Esophagus squamous epithelium (tissue), 5 donors: ENCODE measurements at places on chromosomes 5 and 9.

DNA sequence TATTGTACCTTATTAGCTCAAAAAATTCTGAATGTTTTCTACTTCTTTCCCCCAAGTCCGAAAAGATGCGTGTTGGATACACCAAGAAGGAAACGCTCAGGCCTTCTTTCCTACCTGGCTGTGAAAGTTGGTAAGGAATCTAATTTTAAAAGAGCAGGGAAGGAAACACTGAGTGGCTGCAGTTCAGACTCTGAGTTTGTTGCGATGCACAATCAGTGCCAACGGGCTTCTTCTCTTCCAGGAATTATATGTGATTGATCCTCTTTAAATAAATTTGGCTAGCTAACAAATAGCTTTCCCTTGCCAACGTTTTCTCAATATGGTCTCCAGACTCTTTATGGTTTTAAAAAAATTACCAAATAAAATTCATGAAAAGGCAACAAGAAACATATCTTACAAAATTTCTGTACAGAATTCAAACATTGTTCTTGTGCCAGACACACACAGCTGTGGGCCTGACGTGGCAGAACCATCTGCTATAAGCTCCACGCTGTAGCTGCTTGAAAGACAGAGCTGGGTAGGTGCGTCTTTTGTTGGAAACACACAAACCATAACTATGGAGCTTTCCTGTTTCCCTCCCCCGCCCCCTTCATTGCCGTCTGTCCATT is 493.1 kb downstream of the ZNF608 start:
- H3K4me1 ChIP-seq: no peaks in the 10 kb centered on the region
- no peaks in the 10 kb centered on the region for H3K36me3 ChIP-seq
- H3K4me3 ChIP-seq: no peak overlapping the region
- H3K27me3 ChIP-seq: no peaks in the 10 kb centered on the region

DNA sequence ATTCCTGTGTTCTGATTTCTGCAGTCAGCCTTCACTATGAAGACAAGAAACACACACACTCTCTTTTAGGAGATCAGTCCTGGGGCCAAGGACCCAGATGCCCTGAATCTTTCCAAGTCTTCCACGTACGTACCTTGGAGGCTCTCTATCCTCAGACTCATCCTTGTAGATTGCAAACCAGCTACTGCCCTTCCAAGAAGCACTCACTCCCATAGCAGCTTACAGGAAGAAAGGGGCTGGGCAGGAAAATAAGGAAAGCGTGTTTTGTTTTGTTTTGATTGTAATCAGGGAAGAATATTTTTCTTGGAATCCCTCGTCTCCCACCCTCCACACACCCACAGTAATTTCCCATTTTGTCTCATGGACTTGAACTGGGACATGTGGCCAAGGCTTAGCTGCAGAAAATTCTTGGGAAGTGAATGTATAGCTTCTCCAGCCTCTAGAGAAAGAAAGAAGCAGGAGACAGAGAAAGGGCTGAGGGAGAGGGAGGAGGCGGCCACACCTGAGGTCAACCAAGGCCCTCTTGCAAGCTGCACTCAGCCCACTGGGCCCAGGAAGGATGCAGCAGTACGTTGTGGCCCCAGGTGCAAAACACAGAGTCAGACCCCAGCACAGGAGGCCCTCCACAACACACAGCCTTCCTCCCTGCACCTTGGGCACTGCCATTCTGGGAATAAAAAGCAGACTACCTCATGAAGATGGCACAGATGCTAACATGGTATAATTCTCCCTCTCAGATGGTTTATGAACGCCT is 29.9 kb downstream of the IRX2 start:
- H3K4me1 ChIP-seq: no peaks in the 10 kb centered on the region
- no peaks in the 10 kb centered on the region for H3K36me3 ChIP-seq
- no peaks in the 10 kb centered on the region for H3K27me3 ChIP-seq
- no peak overlapping the region for H3K27ac ChIP-seq
- DNase-seq: no peak

DNA sequence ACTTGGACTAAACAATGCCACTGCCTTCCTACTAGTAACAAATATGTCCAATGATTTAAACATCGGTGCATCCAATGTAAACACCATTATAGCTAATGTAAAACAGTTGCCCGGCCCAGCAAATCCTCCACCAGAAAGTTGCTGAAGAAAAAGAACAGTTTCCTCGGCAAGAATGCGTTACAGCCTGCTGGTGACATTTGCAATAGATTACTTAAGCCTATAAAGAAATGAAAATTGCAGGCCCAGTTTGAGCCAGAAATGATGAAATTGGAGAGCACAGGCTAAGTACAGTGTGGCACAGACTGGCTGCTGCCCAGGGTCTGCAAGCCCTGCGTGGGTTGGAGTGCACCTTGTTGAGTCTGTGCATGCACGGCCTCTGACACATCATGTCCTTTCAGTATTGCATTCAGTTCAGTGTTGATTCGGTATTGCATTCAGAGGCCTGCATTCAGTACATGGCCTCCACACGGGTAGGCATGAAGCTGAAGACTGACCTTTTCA is 406.0 kb upstream of the KLF4 start:
- H3K27me3 ChIP-seq: no peaks in the 10 kb centered on the region
- no peak overlapping the region for H3K4me3 ChIP-seq

GRCh38 chr9:6959270-6960000 is 201.7 kb downstream of the KDM4C start:
- H3K27ac ChIP-seq: no peak overlapping the region
- no peaks in the 10 kb centered on the region for H3K27me3 ChIP-seq
- DNase-seq: no peak
- no peak overlapping the region for H3K4me3 ChIP-seq
- H3K4me1 ChIP-seq: peaks cover 17% of the 10 kb centered on the region

GRCh38 chr5:66139318-66139712 is 4.8 kb upstream of the SREK1 start:
- no peaks in the 10 kb centered on the region for H3K36me3 ChIP-seq
- no peak overlapping the region for H3K4me3 ChIP-seq
- DNase-seq: no peak
- no peak overlapping the region for H3K27ac ChIP-seq
- no peaks in the 10 kb centered on the region for H3K27me3 ChIP-seq
- peaks cover 5% of the 10 kb centered on the region for H3K4me1 ChIP-seq

DNA sequence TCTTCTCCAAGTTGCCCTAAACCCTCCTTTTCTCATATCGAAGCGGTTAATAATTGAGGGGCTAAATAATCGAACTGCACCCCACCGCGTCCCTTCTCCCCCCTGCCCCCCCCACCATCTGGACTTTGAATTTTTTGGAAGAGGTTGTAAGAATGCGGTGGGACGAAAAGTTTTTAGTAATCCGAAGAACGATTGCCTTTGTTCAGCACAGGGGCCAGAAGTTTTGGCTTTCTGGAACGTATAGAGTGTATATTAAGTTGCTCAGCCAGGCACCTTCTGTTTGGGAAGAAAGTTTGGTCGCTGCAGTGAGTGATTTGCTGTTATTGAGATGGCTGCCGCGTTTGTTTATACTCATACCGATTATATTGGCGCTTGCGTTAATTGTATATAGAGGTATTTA is 518 bp downstream of the ERBIN start:
- no peaks in the 10 kb centered on the region for H3K27me3 ChIP-seq
- peak overlapping the region; percentile 68 for H3K4me3 ChIP-seq
- H3K36me3 ChIP-seq: no peaks in the 10 kb centered on the region
- DNase-seq: no peak

GRCh38 chr5:129382921-129383672 is 77.0 kb upstream of the ADAMTS19 start:
- H3K27me3 ChIP-seq: no peaks in the 10 kb centered on the region
- H3K36me3 ChIP-seq: no peaks in the 10 kb centered on the region
- no peak overlapping the region for H3K27ac ChIP-seq
- no peaks in the 10 kb centered on the region for H3K4me1 ChIP-seq

DNA sequence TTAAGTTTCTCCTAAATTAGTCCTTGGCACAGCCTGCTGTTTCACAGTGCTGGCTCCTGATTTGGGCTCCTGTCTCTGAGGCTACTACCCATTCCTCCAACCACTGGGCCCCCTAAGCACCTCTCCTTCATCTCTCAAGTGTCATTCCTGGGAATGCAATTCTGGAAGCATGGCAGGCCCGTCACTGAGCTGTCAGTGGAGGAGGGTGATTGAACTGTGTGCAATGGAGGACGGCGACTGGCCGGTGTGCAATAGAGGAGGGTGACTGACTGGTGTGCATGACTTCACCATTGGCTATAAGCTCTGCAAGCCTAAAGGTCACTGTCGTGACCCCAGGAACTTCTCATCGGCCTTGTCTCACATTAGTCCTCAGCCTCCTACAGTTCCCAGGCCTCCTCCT is 12.4 kb upstream of the IL17B start:
- H3K27me3 ChIP-seq: no peaks in the 10 kb centered on the region
- no peaks in the 10 kb centered on the region for H3K36me3 ChIP-seq
- no peak for DNase-seq
- no peak overlapping the region for H3K4me3 ChIP-seq

GRCh38 chr9:72773570-72773969 is 179.3 kb downstream of the ALDH1A1 start:
- no peak overlapping the region for H3K27ac ChIP-seq
- no peaks in the 10 kb centered on the region for H3K27me3 ChIP-seq
- H3K36me3 ChIP-seq: no peaks in the 10 kb centered on the region
- H3K4me3 ChIP-seq: no peak overlapping the region
- H3K4me1 ChIP-seq: no peaks in the 10 kb centered on the region

DNA sequence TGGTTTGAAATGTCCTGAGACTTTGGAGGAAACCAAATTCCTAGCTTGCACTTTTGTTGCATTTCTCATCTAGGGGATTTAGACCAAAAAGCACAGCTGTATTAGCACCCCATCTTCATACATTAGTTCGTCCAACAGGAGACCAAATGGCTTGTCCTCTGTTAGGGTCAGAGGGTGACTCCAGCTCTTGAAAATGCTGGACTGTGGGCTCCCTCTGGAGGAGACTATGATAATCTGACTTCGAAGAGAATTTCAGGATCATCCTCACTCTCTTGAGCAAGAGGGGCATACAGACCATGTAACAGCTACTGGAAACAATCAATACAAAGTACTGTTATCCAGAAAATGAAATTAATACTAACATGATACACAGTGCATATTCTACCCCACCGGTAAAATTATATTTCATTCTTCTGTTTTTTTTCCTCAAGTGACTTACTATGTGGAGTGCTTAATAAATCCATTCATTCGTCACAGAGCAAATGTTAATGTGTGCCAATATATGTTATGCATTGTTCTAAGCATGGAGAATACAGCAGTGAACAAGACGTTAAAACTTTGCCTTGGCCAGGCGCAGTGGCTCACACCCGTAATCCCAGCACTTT is 63.7 kb upstream of the PPP2CA start:
- H3K27ac ChIP-seq: no peak overlapping the region
- no peak overlapping the region for H3K4me3 ChIP-seq
- no peak for DNase-seq
- H3K36me3 ChIP-seq: no peaks in the 10 kb centered on the region
- H3K27me3 ChIP-seq: no peaks in the 10 kb centered on the region

- H3K4me3 ChIP-seq: no peak overlapping the region
- DNase-seq: no peak
- no peak overlapping the region for H3K27ac ChIP-seq
Measured at GRCh38 chr5:175202463-175203068, 241.4 kb downstream of the DRD1 start.

DNA sequence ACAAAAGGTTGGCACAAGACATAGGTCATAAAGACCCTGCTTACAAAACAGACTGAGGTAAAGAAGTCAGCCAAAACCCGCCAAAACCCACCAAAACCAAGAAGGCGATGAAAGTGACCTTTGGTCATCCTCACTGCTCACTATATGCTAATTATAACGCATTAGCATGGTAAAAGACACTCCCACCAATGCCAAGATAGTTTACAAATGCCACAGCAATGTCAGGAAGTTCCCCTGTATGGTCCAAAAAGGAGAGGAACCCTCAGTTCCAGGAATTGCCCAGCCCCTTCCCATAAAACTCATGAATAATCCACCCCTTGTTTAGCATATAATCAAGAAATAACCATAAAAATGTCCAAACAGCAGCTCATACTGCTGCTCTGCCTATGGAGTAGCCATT is 27.7 kb downstream of the MLLT3 start:
- H3K36me3 ChIP-seq: no peaks in the 10 kb centered on the region
- H3K27me3 ChIP-seq: no peaks in the 10 kb centered on the region
- H3K4me1 ChIP-seq: peaks cover 38% of the 10 kb centered on the region
- no peak overlapping the region for H3K4me3 ChIP-seq

GRCh38 chr5:116651653-116652052 is 77.0 kb upstream of the SEMA6A start:
- H3K4me1 ChIP-seq: peaks cover 17% of the 10 kb centered on the region
- no peaks in the 10 kb centered on the region for H3K36me3 ChIP-seq
- H3K27me3 ChIP-seq: no peaks in the 10 kb centered on the region
- DNase-seq: no peak
- H3K4me3 ChIP-seq: no peak overlapping the region

GRCh38 chr9:78325343-78325742 is 28.4 kb downstream of the PSAT1 start:
- H3K27me3 ChIP-seq: no peaks in the 10 kb centered on the region
- H3K27ac ChIP-seq: no peak overlapping the region
- H3K4me3 ChIP-seq: no peak overlapping the region
- DNase-seq: no peak
- peaks cover 17% of the 10 kb centered on the region for H3K36me3 ChIP-seq

GRCh38 chr5:6525910-6526309 is 77.3 kb downstream of the UBE2QL1 start:
- H3K27ac ChIP-seq: no peak overlapping the region
- H3K27me3 ChIP-seq: no peaks in the 10 kb centered on the region
- H3K4me3 ChIP-seq: no peak overlapping the region
- H3K4me1 ChIP-seq: no peaks in the 10 kb centered on the region
- no peaks in the 10 kb centered on the region for H3K36me3 ChIP-seq
- no peak for DNase-seq

GRCh38 chr9:69130456-69131441 is 43.3 kb upstream of the TJP2 start:
- no peak for DNase-seq
- peak overlapping the region; percentile 25 for H3K27ac ChIP-seq
- H3K36me3 ChIP-seq: no peaks in the 10 kb centered on the region
- no peaks in the 10 kb centered on the region for H3K27me3 ChIP-seq
- H3K4me3 ChIP-seq: no peak overlapping the region

DNA sequence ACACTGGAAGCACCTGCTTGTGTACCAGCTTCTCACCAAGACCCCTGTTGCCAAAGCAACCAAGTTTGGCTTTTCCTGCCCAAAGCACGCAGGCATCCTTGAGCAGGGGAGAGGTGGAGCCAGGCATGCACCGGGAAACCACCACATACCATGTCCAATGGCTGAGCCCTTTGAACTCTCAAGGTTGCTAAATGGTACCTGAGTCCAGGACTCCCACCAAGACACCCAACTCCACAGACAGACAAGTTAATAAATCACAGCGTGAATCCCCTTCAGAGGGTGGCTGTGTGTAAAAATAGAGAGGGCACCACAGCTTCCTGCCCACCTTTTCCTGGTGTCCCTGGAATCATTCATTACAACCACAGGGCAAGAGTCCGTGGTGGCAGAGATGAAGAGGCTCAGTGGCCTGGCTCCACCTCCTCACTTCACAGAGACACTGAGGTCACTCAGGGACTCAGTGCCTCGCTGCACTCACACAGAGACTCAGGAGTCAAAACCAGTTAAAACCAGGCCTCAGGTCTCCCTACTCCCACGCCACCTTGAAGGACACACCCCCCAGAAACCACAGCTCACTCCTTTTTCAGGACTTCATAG is 143.7 kb downstream of the C5orf15 start:
- no peaks in the 10 kb centered on the region for H3K27me3 ChIP-seq
- H3K4me1 ChIP-seq: peaks cover 21% of the 10 kb centered on the region
- no peak overlapping the region for H3K27ac ChIP-seq
- no peak overlapping the region for H3K4me3 ChIP-seq
